ENCODE measurements at places on chromosomes 2 and 18.

DNA sequence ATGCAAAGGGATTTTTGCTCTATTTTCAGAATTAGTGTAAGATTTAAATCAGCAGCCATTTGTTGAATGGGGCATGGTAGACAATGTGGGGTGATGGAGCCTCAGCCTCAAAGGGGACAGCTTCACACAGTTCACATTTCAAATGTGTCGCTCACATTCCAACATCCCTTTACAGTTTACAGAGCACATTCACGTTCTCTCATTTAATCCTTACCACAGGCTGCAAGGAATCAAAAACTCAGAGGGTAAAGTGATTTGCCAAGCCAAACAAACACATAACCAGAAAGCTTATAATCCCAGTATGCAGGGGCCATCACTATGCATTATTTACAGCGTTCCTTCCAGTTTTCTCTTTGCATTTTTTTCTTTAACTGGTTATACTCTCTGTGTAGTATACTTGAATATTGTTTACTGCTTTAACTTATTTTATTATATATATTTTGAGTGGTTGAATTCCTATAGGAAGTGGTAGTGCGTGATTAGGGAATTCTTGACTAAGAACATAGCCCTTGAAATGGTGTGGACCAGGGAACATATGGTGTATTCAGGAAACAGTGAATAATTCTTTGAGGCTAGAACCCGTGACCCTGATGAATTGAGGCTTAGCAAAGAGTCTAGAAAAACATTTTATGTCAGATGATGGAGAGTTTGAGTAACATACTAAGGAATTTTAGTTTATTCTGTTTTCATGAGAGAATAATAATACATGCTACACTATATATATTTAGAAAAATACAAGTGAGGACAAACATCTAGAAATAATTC, 18.1 kb upstream of the TAF1B start:
- no peak for DNase-seq

DNA sequence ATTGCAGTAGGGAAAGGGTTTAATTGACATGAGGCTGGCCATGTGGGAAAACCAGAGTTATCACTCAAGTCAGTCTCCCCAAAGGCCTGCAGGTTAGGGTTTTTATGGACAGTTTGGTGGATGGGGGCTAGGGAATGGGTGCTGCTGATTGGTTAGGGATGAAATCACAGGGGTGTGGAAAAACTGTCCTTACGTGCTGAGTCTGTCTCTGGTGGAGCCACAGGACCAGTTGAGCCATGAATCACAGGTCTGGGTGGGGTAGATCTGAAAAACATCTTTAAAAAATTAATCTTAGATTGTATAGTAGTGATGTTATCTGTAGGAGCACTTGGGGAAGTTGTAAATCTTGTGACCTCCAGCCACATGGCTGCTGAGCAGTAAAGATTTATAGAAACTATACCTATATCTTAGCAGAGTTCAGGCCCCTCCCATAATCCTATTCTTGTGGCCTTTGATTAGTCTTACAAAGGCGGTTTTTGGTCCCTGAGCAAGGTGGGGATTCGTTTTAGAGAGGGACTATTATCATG, 139.6 kb downstream of the COMMD1 start:
- no peak for DNase-seq

GRCh38 chr2:191560411-191560980, 117.4 kb upstream of the NABP1 start:
- no peak for DNase-seq

- no peak for DNase-seq
These were observed 64.5 kb downstream of the LRPPRC start for GRCh38 chr2:43931293-43931692.

- no peak for DNase-seq
These were observed 9.8 kb downstream of the PRLH start for GRCh38 chr2:237575869-237576862.

DNA sequence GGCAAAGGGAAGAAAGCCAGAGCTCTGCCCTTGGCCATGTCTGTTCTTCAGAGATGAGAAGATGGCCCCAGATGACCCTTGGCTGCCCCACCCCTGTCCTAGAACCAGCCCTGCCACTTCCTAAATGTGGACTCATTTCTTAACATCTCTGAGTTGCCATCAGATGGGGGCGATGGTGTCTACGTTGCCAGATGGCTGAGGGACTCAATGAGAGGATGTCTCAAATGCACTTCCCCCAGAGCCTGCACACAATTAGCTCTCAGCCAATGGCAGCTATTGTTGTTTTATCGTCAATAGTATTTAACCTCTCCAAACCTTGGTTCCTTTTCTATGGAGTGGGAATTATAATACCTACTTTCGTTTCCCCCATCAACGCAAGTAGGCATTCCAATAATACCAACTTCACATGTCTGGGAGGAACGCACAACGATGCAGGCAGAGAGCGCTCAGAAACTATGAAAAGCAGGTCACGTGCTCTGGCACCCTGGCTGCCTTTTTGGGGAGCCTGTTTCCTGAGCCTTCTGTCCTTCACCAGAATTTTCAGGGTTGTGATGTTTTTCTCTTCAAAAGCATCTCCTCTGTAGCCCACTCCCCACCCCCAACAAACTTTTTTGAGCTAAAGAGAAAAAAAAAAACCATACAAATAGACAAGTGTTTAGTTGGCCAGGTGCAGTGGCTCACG, 100.3 kb downstream of the MCFD2 start:
- DNase-seq = no peak

GRCh38 chr2:145106293-145106692, 586.4 kb upstream of the ZEB2 start:
- no peak for DNase-seq

DNA sequence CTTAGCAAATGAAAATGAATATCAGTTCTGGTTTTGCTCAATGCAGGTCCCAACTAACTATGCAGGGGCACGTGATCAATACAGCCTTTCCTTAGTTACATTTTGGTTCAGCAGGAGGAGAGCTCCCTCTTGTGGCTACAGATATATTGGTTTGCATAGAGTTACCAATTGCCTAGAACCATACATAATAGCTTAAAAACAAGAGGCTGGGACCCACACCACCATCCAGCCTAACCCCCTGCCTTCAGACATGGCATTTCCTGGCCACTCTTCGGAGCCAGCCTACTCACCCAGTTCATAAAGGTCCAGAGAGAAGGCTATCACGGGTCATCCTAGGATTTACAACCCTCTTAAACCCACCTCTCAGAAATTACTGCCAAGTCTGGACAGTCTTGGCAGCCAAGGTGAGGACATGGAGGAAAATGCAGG, 10.5 kb downstream of the CCDC93 start:
- DNase-seq = no peak
